Transverse colon (tissue), 4 donors: ENCODE measurements at places on chromosomes 7 and 10. TPM values are rescaled to one million over a fixed set of nuclear protein-coding genes. Genes with fewer than 3 reads are reported as not detected.

Gene PHYHIPL
- total RNA-seq, result not detected

GRCh38 chr10:124150807-124151417 is 57.5 kb upstream of the CHST15 start:
- H3K4me3 ChIP-seq, result no peak overlapping the region
- H3K27me3 ChIP-seq, result no peaks in the 10 kb centered on the region
- H3K27ac ChIP-seq, result no peak overlapping the region
- H3K4me1 ChIP-seq, result peaks cover 34% of the 10 kb centered on the region
- no peaks in the 10 kb centered on the region for H3K36me3 ChIP-seq

- H3K27me3 ChIP-seq, result peaks cover 4% of the 10 kb centered on the region
- peak overlapping the region; percentile 4 for H3K27ac ChIP-seq
- peaks cover 12% of the 10 kb centered on the region for H3K4me1 ChIP-seq
- H3K36me3 ChIP-seq, result no peaks in the 10 kb centered on the region
Measured at GRCh38 chr10:89837165-89838043, 136.0 kb downstream of the KIF20B start.

DNA sequence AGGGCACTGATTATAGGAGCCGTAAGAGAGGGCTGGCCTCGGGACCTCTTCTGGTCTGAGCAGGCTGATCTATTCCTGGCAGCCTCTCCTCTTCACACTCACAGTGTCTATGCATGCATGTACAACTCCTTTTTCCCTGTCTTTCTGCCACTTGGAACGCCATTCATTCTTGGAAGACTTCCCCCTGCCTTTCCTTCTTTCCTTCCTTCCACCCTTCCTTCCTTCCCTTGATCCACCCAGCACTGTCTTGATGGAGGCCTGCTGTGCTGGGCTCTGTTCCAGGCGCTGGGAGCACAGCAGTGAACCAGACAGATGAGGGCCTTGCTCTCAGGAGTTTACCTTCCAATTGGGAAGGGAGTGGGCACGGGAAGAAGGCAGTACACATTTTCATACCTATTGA is 114.8 kb downstream of the SH3PXD2A start:
- H3K27ac ChIP-seq, result peak overlapping the region; percentile 72
- H3K36me3 ChIP-seq, result no peaks in the 10 kb centered on the region
- H3K4me1 ChIP-seq, result peaks cover 4% of the 10 kb centered on the region
- H3K4me3 ChIP-seq, result no peak overlapping the region

- DNase-seq, result no peak
- no peak overlapping the region for H3K27ac ChIP-seq
- no peak overlapping the region for H3K4me3 ChIP-seq
- H3K36me3 ChIP-seq, result no peaks in the 10 kb centered on the region
Measured at GRCh38 chr10:44660271-44660670, 250.9 kb upstream of the TMEM72 start.

DNA sequence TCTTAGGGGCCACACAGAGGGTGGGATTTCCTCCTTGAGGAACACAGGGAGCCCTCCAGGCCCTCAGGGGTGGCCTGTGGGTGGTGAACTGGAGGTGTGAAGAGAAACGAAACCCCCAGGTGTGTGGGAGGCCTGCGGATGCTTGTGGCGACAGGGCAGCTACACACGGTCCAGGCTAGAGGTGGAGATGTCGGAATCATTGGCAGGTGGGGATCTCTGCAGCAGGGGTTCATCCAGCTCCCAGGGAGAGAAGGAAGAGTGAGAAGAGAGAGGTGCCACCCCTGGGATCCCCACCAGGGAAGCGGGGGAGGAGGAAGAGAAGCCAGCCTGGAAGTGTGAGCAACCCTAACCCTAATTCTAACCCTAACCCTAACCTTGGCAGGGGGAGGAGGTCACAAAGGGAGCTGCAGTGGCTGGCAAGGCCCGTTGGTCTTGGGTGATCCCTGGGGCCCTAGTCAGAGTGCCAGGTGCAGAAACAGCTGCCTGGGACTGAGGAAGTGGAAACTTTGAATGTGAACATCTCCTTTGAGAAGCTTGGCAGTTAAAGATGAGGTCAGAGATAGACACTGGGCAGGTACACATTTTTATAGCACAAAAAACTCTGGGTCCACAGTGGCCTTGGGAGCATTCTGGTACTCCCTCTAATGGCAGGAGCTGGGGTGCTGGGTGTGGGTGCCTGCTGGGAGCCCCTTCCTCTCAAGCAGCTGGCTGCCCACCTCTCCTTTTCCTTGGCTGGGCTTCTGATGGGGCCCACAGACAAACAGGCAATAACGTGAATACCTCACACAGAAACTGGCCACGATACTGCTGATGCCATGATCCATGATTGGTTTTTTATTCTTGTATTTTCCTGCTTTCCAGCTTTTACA is 6.8 kb upstream of the AEBP1 start:
- H3K4me3 ChIP-seq, result no peak overlapping the region
- peak; percentile 26 for DNase-seq
- no peaks in the 10 kb centered on the region for H3K4me1 ChIP-seq
